ENCODE measurements at places on chromosomes 11 and 22.

DNA sequence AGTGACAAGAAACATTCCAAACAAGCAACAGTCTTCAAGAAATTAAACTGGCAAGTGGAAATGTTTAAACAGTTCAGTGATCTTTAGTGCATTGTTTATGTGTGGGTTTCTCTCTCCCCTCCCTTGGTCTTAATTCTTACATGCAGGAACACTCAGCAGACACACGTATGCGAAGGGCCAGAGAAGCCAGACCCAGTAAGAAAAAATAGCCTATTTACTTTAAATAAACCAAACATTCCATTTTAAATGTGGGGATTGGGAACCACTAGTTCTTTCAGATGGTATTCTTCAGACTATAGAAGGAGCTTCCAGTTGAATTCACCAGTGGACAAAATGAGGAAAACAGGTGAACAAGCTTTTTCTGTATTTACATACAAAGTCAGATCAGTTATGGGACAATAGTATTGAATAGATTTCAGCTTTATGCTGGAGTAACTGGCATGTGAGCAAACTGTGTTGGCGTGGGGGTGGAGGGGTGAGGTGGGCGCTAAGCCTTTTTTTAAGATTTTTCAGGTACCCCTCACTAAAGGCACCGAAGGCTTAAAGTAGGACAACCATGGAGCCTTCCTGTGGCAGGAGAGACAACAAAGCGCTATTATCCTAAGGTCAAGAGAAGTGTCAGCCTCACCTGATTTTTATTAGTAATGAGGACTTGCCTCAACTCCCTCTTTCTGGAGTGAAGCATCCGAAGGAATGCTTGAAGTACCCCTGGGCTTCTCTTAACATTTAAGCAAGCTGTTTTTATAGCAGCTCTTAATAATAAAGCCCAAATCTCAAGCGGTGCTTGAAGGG lies 6.0 kb downstream of the MALAT1 start:
- no peak for DNase-seq

DNA sequence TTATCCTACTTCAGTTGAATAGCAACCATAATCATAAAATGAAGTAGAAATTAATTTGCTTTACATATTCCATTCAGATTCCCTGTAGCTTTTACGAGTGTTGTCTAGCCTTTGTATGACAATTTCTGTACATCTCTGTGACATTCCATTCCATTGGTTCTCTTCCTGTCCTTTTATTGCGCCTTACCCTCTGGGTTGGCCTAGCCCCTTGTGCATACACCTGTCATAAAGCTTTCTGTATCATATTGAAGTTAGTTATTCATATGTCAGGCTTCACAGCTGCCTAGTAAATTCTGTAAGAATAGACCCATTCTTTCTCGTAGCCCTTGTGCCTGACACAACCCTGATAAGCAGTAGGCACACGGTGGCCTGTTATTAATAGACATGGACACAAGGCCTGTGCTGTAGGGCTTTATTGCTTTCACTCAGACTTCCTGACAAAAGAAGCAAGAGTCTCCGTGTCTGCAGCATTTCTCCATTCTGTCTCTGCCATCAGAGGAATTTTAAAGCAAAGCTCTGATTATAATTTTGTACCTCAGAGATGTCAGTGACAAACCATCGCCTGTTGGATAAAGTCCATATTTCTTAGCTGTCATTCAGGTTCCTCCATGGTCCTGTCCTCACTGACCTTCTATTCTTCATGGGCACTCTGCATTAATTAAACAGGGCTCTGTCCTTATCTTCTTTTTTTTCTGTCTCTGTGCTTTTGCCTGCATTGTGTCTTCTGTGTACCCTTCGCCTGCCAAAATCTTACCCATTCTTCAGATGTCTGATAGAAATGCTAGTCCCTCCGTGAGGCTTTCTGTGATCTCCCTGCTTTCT lies 49.4 kb downstream of the BID start:
- no peak for DNase-seq

DNA sequence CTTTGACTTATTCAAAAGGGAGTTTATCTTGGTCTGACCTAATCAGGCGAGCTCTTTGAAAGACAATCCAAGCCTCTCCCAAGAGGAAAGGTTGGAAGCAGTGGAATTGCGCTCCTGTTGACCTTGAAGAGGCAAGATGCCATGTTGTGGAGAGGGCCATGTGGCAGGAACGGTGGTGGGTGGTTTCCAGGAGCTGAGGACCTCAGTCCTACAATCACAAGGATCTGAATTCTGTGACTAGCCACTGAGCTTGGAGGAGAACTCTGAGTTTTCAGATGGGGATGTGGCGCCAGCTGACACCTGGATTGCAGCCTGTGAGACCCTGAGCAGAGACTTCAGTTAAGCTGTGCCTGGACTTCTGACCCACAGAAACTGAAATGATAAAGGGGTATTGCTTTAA lies 6.0 kb upstream of the CBX6 start:
- no peak for DNase-seq

GRCh38 chr22:23270212-23270733 lies 90.0 kb downstream of the BCR start:
- DNase-seq: no peak

- DNase-seq: no peak
These were observed 15.1 kb upstream of the WNT11 start for GRCh38 chr11:76221365-76221764.
